ENCODE measurements at places on chromosomes 7 and 10. TPM values are rescaled to one million over a fixed set of nuclear protein-coding genes. Genes with fewer than 3 reads are reported as not detected.

Gene RNF32
- 1.8 TPM for total RNA-seq

Gene ABCB1
- 2.7 TPM for total RNA-seq

Gene WDFY4
- 1.6 TPM for total RNA-seq

DNA sequence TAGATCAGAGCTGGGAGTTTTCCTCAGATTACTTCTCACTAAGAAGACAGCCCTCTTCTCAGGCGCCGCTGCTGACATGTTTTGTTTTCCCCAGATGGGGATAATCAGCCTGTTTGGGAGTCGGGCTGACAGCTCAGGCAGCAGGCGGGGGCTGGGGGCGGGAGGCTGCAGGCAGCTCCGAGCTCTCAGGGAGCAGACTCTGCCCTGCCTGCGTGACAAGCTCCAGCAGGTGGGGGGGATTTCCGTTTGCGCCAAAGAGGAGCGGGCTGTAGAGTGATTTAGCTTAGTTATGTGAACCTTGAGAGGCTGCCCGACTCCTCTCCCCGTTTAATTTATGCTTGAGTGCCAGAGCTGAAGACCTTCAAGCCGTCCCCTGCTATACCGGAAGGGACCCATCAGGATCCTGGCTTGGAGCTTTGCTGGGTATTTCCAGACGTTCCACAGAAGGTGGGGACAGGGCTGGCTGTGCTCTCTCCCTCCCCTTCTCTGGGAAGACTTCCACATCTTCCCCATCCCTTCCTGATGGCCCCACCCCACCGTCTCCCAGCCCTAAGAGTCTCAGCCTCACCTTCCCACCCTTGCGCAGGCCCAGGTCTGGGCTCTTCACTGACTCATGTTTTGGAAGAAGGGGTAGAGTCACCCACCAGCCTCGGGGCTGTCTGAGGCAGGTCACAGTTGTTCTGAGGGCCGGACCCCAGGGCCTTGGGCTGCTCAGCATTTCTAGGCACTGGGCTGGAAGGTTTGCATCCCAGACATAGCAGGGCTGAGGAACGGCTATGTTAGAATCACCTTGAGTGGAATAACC lies 24.7 kb upstream of the ADCYAP1R1 start:
- no peak for ATAC-seq

DNA sequence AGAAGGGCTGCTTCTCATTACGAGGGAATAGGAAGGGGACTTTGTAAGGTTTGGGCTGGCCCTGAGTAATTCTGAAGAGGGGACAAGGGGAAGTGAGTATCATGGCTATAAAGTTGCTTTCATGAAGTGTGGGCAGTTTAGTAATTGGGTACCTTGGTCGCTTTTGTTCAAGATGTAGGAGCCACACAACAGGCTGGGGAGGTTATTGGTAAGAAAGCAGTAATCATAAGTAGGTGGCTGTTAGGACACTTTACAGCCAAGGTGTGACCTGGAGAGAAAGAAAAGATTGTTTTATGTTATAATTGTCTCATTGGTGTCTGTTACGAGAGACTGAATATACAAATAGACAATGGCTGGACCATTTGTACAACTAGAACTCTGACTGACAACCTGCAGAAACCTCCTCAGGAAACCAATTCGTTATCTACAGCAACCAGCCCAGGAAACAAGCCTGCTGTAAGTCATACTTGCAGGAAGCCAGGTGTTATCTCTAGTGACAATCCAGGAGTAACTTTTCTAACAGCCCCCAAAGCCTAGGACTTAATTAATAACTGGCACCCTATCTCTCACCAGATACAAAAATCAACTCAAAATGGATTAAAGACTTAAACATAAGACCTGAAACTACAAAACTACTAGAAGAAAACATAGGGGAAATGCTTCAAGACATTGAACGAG lies 5.0 kb upstream of the CCM2 start:
- ATAC-seq, result no peak

DNA sequence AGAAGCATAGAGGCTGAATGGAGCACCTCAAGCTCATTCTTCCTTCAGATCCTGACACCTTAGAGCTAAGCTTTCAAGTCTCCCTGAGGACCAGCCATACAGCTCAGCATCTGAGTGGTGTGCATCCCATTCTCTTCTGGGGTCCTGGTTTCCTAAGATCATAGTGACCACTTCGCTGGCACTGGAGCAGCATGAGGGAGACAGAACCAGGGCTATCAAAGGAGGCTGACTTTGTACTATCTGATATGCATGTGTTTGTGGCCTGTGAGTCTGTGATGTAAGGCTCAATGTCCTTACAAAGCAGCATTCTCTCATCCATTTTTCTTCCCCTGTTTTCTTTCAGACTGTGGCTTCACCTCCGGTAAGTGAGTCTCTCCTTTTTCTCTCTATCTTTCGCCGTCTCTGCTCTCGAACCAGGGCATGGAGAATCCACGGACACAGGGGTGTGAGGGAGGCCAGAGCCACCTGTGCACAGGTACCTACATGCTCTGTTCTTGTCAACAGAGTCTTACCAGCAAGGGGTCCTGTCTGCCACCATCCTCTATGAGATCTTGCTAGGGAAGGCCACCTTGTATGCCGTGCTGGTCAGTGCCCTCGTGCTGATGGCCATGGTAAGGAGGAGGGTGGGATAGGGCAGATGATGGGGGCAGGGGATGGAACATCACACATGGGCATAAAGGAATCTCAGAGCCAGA lies 31.0 kb downstream of the PRSS2 start:
- ATAC-seq, result no peak

GRCh38 chr7:22060863-22061262 lies 115.2 kb upstream of the CDCA7L start:
- no peak for ATAC-seq

DNA sequence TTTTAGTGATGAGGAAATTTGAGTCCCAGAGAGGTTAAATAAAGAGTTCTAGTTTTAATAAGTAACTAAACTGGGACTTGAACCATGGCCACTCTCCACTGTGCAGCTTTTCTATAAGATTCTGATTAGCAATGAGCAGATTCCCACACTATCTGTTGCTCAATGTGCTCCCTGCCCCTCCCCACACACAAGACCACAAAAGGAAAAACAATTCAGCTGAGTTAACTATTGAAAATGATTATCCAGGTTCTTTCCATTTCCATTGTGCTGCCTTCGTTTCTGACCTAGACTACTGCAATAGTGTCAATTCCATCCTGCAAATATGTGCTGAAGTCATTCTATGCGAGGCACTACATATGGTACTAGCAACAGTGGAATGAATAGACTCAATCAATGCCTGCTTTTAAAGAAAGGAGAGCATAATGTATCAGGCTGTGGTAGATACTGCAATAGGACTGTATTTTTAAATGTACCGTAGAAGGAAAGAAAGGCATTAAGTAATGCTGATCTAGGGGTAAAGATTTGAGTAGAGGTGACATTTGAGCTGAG lies 97.0 kb downstream of the SEMA3C start:
- no peak for ATAC-seq

DNA sequence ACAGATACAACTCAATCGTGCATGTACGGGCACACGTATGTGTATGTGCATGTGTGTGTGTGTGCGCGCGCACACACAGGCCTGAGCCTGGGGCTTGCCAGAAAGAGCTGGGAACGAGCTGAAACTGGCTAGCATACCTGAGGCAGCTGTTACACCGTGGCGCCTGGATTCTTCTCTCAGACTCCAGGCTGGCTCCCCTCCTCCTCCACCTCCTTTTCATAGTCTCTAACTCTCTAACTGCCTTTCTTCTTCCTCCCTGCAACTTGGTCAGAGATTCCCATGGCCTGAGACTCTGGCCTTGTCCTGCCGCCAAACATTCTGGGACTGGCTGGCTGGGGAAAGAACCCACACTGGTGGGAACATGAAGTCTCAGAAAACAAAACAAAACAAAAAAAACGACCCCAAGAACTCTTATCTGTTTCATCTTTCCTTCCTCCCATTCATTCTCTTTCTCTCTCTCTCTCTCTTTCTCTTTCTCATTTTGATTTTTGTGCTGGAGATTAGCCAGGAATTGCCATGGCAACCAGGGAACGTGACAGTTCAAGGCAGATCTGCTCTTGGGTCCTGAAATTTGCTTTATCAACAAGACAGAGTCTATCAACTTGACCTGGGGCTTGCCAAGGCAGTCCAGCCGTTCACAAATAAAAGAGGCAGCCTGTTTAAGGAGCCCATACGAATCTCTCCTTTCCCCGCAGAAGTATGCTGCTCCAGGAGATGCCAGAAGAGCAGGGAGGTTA lies 76.8 kb upstream of the SEM1 start:
- peak; percentile 83 for ATAC-seq

- no peak for ATAC-seq
Observed at GRCh38 chr7:11430841-11431240, 401.2 kb downstream of the THSD7A start.

DNA sequence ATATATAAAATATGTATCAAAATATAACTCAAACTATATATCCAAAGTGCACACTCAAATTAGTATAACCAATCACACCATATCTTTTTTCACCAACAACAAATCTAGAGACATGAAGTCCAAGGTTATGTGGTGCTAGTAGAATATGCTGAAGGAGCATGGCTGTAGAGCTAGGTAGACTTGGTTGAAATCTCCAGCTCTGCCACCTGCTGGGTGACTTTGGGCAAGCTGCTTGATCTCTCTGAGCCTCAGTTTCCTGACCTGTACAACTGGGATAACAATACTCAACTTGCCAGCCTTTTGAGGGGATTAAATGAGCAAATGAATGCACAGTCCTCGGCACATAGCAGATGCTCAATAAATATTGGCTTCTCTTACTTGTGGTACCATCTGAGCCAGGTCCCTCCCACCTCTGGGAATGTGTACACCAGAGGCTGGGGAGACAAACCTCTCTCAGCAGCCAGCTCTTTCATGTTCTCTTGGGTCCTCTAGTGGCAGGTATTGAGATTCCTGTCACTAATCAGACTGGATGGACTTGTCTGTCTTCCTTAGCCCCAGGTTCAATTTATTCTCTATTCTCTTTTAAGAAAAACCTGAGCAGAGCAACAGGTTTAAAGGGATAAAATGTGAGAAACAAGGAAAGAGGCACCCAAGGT lies 94.3 kb upstream of the PDE1C start:
- ATAC-seq, result peak; percentile 85

DNA sequence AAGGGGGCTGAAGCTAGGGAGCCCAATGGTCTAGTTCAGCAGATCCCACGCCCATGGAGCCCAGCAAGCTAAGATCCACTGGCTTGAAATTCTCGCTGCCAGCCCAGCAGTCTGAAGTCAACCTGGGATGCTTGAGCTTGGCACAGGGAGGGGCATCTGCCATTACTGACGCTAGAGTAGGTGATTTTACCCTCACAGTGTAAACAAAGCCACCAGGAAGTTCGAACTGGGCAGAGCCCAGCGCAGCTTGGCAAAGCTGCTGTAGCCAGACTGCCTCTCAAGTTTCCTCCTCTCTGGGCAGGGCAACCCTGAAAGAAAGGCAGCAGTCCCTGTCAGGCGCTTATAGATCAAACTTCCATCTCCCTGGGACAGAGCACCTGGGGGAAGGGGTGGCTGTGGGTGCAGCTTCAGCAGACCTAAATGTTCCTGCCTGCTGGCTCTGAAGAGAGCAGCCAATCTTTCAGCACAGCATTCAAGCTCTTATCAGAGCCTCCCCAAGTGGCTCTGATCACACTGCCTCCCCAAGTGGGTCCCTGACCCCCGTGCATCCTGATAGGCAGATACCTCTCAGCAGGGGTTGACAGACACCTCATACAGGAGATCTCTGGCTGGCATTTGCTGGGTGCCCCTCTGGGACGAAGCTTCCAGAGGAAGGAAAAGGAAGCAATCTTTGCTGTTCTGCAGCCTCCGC lies 167.8 kb downstream of the CCDC71L start:
- ATAC-seq, result no peak

Measured in esophagus mucosa (tissue), 1 donor.